ENCODE measurements at places on chromosomes 4 and X. TPM values are rescaled to one million over a fixed set of nuclear protein-coding genes. Genes with fewer than 3 reads are reported as not detected.

- DNase-seq: no peak
Observed at GRCh38 chrX:42803320-42803719, 25.4 kb upstream of the PPP1R2C start.

GRCh38 chrX:69285881-69286564 is 120.8 kb upstream of the PJA1 start:
- no peak for DNase-seq

- DNase-seq: no peak
Observed at GRCh38 chr4:126172126-126172525, 857.4 kb downstream of the FAT4 start.

GRCh38 chr4:76197971-76198410 is 15.6 kb downstream of the SCARB2 start:
- DNase-seq: no peak

Gene TBX22
- polyA plus RNA-seq: not detected

All from HepG2 (cell line).